Activated naive CD4-positive, alpha-beta T cell (primary cell): ENCODE measurements at places on chromosomes 6 and 20.
A peak's percentile ranks its signal among the peaks of the same experiment; 100 is the strongest.

- DNase-seq, result no peak
Measured at GRCh38 chr6:152598421-152598820, 38.7 kb downstream of the SYNE1 start.

- DNase-seq, result no peak
Measured at GRCh38 chr6:122609881-122610689, at the start of gene PKIB. Gene PKIB (plus strand): TSS chr6:122610405. CDS start chr6:122717795, 107,390 bp downstream.

DNA sequence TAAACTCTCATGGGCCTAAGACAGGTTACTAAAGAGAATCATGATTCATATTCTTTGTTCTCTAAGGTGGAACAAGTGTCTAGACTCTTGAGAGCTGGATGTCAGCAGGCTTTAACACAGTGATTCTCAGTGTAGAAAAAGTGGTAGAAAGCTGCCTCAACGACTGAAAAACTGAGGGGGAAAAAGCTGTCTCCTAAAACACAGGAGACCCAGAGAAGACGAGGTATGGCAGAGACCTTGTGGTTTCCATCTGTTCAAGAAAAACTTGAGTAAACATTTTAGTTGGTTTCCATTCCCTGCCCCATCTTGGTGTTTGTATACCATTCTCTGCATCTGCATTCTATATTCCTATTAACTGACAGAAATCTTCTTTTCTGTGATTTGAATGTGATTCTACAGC is 57.6 kb upstream of the MAP3K7 start:
- DNase-seq, result no peak

GRCh38 chr6:42028234-42029061 is 21.9 kb upstream of the TAF8 start:
- no peak for DNase-seq

GRCh38 chr6:8731874-8732273 is 296.5 kb upstream of the SLC35B3 start:
- DNase-seq, result no peak

DNA sequence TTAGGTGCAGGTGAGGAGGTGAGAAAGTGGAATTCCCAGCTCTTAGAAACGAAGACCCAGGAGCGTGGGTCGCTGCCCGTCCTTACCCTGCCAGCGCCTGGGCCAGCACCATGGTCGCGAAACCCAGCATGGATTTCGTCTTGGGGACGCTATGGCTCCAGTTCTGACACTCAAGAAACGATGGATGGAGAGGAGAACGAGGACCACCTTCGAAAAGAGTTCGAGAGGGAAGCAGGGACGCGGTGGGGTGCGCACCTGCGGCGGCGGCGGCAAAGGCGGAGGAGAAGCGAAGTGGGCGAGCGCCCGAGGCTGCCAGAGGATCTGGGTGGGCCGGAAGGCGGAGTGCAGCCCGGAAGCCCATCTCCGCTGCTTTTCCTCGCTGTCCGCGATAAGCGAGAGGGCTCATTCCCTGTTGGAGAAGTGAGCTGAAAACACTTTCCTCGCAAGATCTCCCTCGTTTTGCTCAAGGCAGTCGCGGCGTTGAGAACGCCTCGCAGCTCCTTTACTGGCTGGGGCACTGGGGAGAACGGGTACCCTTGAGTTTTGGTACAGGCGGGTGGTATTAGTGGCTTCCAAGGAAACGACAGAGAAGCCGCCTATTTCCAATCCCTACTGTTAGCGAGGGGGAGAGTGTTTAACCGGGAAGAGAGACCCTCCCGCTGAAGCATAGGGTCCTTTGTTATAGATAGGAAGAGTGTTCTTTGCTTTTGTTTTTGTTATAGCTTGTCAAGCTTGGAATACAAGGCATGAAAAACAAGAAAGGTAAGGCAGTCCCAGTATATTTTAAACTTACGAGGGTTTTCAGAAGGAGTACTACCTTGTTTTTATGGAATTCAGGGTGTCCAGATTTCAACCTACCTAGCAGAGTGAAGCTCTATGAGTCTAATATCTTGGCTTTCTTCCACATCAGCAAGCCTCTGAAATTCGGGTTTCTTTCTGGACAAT is 109.5 kb downstream of the TRIM27 start:
- DNase-seq, result no peak

DNA sequence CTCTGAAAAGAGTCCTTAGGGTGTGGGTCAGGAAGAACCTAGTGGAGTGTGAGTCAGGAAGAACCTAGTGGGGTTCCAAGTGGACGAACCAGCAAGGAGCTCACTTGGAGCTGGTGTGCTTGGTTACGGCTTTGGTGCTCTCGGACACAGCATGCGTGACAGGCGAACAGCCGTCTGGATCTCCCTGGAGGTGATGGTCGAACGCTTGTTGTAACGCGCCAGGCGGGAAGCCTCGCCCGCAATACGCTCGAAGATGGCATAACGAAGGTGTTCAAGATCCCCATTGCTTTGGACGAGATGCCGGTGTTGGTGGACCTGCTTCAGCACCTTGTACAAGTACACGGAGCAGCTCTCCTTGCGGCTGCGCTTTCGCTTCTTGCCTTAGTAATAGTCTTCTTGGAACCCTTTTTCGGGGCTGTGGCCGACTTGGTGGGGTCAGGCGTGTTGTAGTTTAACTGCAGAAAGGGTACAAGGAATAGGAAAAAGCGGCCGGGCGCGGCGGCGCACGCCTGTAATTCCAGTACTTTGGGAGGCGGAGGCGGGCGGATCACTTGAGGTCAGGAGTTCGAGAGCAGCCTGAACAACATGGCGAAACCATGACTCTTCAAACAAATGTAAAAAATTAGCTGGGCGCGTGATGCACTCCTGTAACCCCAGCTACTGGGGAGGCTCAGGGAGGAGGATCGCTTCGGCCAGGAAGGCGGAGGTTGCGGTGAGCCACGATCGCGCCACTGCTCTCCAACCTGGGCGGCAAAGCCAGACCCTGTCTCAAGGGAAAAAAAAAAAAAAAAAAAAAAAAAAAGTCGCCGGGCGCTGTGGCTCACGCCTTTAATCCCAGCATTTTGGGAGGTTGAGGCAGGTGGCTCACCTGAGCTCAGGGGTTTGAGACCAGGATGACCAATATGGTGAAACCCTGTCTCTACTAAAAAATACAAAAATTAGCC is 48.0 kb downstream of the OR2B2 start:
- DNase-seq, result no peak

GRCh38 chr20:50267041-50267865 is 76.6 kb downstream of the CEBPB start:
- no peak for DNase-seq

DNA sequence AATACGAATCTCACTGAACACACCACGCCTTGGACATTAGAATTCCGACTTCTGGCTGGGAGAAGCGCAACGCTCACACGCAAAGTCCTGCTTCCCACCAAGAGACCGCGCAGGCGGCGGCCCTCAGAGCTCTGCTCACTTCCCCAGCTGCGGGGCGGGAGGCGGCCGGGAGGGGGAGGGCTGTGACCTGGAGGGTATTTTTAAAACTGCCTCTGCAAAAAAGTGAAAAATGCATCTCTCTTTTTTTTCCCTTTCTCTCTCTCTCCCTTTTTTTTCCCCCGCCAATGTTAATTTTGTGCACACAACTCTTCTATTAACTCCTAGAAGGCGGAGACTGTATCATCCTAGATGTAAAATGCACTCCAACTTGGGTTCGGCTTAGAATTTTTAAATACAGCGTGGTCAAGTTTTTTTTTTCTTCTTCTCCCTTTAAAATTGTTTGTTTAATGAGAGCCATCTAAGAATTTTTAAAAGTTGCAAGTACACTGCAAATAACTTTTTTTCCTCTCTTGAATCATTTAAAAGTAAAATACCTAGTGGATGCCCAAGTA is 66.4 kb downstream of the STX11 start:
- DNase-seq, result peak; percentile 64

- DNase-seq, result no peak
Measured at GRCh38 chr6:126335210-126335609, 4.7 kb upstream of the CENPW start.

GRCh38 chr6:13694562-13694961 is 17.1 kb downstream of the RANBP9 start:
- no peak for DNase-seq

GRCh38 chr6:146047371-146047770 is 18.5 kb downstream of the GRM1 start:
- DNase-seq, result no peak

DNA sequence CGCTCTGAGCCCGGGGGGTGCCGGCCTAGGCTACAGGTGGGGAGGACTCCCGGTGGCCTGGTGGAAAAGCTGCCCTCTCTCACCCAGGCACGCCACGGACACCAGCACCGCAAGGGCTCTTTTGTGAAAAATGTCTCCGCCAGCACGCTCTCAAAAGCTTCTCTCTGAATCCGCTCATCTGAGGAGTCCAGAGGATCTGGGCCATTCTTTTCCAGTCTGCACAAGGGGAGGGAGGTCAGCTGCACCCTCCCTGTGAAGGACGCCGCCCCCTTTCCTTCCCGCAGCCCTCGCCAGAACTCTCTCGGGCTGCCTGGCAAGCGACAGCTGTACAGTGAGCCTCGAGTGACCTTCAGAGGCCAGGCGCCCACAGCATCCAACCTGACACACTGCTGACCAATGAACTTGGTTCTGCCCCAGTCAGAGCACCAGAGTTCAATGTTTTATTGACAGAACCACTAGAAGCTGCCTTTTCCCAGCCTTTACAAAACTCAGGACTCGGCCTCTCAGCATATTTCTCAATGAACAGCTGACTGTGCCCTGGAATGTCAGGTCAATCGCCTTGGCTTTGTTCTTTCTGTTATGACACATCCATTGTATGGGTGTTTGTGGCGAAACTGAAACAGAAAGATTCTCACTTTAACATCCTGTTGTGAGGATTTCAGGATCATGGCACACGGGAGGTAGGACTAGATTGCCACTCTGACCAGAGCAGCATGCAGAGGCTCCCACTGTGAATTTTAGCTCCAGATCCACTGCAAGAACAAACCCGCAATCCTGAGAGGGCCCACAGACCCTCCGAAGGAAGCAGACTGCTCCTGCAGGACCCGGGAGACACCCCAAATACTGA is 26.7 kb downstream of the SERPINB9 start:
- no peak for DNase-seq

GRCh38 chr20:14782731-14783130 is 445.3 kb upstream of the FLRT3 start:
- DNase-seq, result no peak

GRCh38 chr6:144534180-144534579 is 249.0 kb downstream of the UTRN start:
- DNase-seq, result no peak

- DNase-seq, result no peak
Measured at GRCh38 chr20:17077030-17077429, 149.8 kb upstream of the PCSK2 start.

- DNase-seq, result no peak
Measured at GRCh38 chr6:50791900-50792508, 26.7 kb upstream of the TFAP2B start.

DNA sequence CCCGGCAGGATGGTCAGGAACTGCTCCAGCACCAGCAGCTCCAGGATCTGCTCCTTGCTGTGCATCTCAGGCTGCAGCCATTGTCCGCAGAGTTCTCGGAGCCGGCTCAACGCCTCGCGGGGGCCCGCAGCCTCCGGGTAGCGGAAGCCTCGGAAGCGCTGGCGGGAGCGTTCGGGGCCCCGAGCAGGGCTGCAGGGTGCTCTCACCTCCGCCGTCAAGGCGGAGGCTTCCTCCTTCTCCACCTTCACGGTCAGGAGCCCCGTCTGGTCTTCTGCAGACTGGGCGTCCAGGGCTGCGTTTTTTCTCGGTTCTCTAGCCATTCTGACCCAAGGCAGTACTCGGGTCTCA is 434 bp downstream of the ZKSCAN4 start:
- DNase-seq, result peak; percentile 20

DNA sequence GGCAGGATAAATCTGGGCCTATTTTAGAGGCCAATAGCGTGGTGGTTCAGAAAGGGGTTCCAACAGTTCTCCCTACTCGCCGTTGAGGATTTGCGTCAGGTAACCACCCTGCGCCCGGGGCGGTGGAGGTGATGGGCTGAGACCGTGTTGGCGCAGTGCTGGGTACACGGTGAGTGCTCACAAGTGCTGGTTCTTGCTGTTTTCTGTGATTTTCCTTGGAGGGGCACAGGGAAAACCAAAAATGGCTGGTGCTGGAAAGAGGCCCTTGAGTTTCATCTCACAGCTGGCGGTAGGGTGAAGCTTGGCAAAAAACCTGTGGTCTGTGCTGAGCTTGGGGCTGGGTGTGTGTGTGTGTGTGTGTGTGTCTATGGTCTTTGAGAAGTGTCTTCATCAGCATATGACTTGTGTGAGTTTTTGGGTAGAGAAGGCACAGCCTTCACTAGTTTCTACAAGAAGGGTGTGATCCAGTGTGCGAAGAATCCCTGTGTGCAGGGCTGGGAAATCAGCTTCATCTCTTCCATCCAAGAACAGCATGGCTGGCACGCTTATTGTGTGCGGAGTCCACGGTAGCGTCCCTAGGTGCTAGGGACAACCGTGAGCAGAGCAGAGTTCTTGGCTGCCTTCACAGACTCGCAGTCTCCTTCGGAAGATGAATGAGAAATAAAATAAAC is 35.3 kb upstream of the SCRT2 start:
- DNase-seq, result no peak

DNA sequence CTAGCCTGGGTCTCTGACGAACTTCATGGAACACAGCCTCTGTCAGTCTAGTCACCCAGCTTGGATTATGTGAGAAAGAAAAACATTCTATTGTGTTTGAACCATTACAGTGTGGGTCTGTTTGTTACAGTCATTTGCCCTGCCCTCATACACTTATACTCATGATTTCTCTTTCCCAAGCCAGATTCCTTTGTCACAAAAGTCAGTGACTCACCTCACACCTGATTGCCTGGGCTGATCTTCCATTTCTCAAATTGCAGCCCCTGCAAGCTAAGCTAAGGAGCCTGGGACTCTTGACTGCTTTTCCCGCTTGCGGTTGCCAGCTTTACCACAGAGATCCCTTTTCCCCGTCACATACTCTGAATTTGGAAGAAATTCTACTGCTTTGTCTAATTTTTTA is 395.9 kb downstream of the SAMD5 start:
- DNase-seq, result no peak

GRCh38 chr20:43974695-43975094 is 60.0 kb downstream of the TOX2 start:
- no peak for DNase-seq

DNA sequence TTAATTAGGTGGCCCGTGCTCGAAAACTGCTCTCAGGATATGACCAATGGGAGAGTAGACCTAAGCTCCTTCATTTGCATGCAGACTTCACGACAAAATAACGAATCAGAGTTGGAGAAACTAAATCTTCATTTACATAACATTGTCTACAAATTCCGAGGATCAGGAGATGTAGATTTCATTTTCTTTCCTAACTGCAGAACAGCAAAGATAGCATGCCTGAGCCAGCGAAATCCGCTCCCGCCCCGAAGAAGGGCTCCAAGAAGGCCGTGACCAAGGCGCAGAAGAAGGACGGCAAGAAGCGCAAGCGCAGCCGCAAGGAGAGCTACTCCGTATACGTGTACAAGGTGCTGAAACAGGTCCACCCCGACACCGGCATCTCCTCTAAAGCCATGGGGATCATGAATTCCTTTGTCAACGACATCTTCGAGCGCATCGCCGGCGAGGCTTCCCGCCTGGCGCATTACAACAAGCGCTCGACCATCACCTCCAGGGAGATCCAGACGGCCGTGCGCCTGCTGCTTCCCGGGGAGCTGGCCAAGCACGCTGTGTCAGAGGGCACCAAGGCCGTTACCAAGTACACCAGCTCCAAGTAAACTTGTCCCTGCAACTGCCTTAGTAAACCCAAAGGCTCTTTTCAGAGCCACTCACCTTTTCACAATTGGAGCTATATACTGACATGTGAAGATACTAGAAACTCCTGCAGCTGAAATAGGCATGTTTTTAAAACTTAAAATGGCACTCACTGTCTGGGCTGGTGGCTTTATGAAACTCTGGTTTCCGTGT is 96.5 kb downstream of the HFE start:
- peak; percentile 27 for DNase-seq

GRCh38 chr20:54681869-54682268 is 206.5 kb downstream of the DOK5 start:
- no peak for DNase-seq

GRCh38 chr6:16511723-16512489 is 249.4 kb downstream of the ATXN1 start:
- DNase-seq, result no peak

- no peak for DNase-seq
Measured at GRCh38 chr20:57964011-57964862, 254.4 kb upstream of the PMEPA1 start.
